ENCODE measurements at places on chromosomes 2 and 18. TPM values are rescaled to one million over a fixed set of nuclear protein-coding genes. Genes with fewer than 3 reads are reported as not detected.

The MYOM1 gene
- total RNA-seq = 0.90 TPM

The MYCN gene
- not detected for total RNA-seq

The NR4A2 gene
- total RNA-seq = 0.41 TPM

The VRK2 gene
- total RNA-seq = 47.1 TPM

The CTDSP1 gene
- 53.6 TPM for total RNA-seq

The ZSWIM2 gene
- not detected for total RNA-seq

DNA sequence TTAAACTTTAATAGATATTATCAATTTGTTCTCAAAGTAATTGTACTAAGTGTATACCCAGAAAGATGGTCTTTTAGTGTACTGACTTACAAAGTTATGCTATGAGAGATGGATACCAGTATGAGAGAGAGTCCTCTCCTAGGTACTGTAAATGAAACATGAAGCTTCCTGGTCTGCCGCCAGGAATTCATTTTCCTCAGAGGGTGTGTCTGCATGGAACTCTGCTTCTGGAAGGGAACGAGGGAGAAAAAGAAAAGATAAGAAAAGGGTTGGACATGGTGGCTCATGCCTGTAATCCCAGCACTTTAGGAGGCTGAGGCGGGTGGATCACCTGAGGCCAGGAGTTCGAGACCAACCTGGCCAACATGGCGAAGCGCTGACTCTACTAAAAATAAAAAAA lies 2.2 kb upstream of the SSB start:
- DNase-seq = peak; percentile 39

The CD302 gene
- total RNA-seq = 23.0 TPM

GRCh38 chr2:56410140-56410539 lies 226.3 kb downstream of the CCDC85A start:
- DNase-seq = no peak

- peak; percentile 21 for DNase-seq
Observed at GRCh38 chr2:118791483-118791882, 56.0 kb downstream of the EN1 start.

The TBR1 gene
- not detected for total RNA-seq

DNA sequence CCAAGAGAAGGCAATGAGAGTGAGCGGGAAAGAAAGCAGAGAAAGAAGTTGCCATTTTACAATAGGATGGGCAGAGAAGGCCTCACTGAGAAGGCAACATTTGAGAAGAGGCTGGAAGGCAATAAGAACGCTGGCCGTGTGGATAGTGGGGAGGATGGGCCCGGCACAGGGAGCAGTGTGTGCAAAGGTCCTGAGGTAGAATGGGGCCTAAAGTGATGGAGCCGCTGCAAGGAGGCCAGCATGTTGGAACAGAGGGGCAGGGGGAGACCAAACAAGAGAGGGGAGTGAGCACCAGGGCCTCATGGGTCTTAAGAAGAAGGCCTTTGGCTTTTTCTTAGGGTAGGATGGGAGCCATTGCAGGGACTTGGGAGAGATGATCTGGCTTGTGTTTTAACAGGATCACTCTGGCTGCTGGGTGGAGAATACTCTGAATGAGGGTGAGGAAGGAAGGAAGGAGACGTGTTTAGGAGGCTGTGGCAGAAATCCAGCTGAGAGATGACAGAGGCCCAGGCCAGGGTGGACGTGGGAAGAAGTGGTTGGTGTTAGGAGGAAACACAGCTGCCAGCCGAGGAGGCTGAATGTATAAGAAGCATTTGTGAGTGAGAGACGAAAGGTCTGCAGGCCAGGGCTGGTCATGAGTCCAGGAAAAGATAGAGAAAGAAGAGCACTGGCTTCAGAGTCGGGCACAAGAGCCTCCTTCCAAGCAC lies 159.8 kb downstream of the KLHL29 start:
- no peak for DNase-seq

DNA sequence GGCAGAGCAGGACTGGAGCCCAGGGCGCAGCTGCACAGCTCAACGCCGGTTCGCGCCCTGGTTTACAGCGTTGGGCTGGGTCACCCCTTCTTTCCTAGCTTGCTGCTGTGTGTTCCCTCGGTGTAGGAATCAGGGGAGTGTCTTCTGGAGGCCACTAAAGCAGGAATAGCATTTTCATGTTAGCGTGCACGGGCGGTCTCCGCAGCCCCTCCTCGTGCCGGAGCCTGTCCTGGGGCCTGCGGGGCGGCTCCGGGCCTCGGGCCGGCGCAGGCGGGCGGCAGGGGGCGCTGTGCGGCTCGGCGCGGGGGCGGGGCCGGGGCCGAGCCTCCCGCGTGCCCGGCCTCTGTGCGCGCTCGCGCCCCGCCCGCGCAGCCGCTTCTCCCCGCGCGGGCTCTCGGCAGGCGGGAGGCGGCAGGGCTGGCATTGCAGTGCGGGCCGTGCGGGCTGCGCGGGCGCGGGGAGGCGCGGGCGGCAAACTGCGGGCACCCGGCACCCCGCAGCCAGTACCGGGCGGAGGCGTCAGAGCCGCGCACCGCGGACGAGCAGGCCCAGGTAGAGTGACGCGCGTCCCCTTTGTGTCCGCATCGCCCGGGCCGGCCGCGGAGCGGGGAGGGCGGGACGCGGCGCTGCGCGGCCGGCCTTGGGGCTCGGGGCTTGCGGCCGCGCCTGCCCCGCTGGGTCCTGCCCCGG lies at the start of gene RNF144A:
Gene RNF144A (plus strand): TSS at position 342 of the 690 bp plus-strand sequence. CDS start 79,515 bp downstream, outside the sequence.
- peak; percentile 16 for DNase-seq

GRCh38 chr2:159147690-159148089 lies 138.8 kb downstream of the WDSUB1 start:
- no peak for DNase-seq

The OTX1 gene
- 0.57 TPM for total RNA-seq

- no peak for DNase-seq
Observed at GRCh38 chr2:18558458-18558857, 2.0 kb downstream of the RDH14 start.

The CLASP1 gene
- 49.8 TPM for total RNA-seq

The NFATC1 gene
- total RNA-seq = 3.0 TPM

The ACVR1 gene
- 32.9 TPM for total RNA-seq

GRCh38 chr2:159199761-159200465 lies 86.6 kb downstream of the WDSUB1 start:
- DNase-seq = peak; percentile 87

The HTR2B gene
- total RNA-seq = 33.0 TPM

DNA sequence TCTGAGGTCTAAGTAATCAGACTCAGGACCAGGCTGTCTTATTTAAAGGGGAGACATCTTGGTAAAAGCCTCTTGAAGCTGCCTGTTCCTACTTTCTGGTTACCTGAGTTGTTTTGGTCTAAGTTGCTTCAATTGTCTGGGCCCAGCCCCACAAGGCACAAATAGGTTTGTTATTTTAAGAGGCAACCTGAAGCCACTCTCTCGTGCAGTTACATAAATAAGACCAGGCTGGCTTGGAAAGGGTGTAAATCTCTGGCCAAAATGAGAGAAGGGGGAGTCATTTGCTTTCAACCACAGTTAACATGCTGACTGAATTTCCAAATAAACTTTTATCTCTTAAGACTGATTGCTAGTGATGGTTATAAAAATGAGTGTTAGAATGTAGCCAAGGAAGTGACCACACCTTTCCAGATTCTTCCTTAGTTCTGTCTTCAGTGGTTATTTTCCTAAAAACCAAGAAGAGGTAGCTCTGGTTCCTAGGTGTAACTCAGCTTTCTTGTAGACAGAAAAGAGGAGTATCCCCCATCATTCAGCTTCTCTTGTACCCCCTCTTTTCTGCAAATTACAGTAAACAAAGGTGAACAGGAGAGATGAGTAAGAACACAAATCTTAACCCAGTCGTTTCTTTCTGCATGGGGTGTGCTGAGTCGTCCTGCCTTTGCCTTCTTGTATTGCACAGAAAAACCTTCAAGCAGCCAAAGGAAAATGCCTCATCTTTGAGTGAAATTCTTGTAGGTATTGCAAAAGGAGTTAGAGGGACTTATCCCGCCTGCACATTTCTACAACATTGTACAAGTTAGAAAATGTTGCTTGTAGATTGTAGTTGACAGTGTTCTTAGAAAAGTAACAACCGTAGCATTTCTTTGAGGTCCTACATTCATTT lies 161.5 kb upstream of the NT5C1B start:
- peak; percentile 75 for DNase-seq

The SNORC gene
- 0.72 TPM for total RNA-seq

- no peak for DNase-seq
Observed at GRCh38 chr2:234999740-235000425, 48.1 kb downstream of the SH3BP4 start.

- no peak for DNase-seq
Observed at GRCh38 chr2:127183771-127184170, 36.3 kb downstream of the CYP27C1 start.

The CCDC85A gene
- total RNA-seq = 0.45 TPM

The C18orf54 gene
- total RNA-seq = 12.7 TPM

The FSHR gene
- total RNA-seq = not detected

GRCh38 chr2:231094736-231095346 lies 30.0 kb downstream of the HTR2B start:
- no peak for DNase-seq

DNA sequence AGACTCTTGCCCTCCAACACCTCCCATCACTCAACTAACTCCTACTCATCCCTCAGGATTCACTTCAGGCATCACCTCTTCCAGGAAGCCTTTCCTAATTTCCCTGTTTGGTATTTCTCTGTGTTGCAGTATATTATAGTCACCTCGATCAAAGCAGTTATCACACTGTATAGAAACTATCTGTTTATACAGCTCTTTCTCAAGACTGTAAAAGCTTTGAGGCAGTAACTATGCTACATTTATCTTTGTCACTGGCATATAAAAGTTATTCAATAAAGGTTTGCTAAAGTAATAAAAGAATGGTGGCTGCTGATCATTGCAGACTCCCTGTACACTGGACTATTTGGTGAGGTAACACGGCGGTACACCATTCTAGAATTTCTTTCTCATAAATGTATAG lies 284.9 kb downstream of the PAX3 start:
- no peak for DNase-seq

- no peak for DNase-seq
Observed at GRCh38 chr2:238956676-238957075, 108.8 kb downstream of the TWIST2 start.

DNA sequence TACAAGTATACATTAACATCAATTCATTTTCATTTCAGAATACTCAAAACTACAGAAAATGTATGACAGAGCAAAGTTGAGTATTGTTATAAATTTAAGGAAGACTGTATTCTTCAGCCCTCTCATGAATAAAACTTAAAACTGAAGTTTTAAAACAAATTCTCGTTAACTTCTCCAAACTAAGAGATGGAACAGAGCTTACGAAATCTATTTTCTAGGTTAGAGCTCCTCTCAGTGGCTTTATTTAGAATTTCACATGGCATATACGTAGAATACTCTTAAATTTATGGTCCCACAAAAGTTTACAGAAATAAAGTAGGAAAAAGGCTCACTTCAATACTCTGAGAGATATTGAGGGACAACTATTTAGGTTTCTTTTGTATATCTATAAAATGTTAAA lies 612.1 kb downstream of the KCNJ3 start:
- DNase-seq = peak; percentile 41

DNA sequence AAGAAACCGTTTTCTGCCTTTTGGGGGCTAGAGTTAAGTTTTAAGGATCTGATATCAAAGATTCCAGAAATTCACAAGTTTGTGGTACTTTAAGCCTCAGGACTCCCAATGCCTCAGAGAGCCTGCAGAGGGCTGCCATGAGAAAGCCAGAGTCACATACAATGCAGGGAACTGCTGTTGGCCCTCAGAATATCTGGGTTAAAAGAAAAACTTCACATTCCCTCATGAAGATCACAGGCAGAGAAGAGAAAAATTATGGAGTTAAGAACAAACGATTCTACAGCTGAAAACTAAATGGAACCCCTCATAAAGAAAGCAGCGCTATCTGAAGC lies 39.5 kb downstream of the HDAC4 start:
- DNase-seq = peak; percentile 40

DNA sequence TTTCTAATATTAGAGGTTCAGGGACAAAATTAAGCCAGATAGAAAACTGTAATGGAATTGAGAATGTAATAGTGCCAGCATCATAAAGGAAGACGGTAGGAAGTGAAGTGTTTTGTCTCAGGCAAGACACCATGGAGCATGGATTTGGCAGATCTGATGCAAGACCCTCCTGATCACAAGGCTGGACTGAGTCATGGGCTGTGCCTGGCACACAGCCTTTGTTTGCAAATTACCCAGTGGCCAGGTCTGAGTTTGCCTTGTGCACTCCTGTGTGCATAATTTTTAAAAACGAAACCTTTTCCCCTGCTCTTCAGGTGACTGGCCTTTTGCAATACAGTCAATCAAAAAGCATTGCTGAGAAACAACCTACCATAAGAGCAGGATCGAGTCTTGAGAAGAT lies 2.0 kb upstream of the UPP2 start:
- DNase-seq = peak; percentile 15

DNA sequence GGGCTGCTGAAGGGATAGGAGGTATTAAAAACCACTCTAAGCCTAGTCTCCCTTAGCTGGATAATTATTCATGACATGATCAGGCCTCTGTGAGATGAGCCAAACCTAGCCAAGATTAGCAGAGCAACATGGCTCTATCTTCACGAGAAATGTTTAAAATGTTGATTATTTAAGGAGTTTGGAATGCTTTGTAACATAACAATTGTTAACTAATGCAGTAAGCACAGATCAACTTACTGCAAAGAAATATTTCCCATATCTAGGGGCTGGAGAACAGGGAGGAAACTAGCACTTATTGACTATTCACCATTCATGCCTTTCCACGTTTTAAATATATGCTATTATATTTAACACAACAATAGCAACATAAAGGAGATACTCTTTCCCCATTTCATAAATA lies 833.7 kb upstream of the CHAC2 start:
- peak; percentile 51 for DNase-seq

The FBXO48 gene
- total RNA-seq = 0.99 TPM

- no peak for DNase-seq
Observed at GRCh38 chr2:42949125-42949524, 156.7 kb upstream of the HAAO start.

DNA sequence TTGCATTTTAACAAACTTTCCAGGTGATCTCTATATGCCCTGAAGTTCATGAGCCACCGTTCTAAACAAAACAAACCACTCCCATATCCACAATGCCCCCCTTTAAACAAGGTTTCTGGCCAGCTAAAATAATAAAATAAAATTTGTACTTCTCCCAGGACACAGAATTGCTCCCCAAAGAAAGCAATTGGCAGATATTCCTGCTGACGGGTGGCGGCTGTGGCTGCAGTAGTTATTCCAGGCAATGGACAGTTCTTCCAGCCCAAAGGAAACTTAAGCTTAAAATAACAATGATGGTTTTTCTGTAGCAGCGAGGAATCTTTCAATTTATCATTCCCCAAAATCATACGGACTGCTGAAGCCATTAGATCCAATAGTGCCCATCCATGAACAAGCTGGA lies 260.5 kb upstream of the ZNF521 start:
- no peak for DNase-seq

- no peak for DNase-seq
Observed at GRCh38 chr2:24204505-24204904, 29.7 kb downstream of the FAM228A start.

Data from fibroblast of the aortic adventitia (primary cell).